NCI-H526 (cell line): ENCODE measurements at places on chromosomes 2 and 18.

DNA sequence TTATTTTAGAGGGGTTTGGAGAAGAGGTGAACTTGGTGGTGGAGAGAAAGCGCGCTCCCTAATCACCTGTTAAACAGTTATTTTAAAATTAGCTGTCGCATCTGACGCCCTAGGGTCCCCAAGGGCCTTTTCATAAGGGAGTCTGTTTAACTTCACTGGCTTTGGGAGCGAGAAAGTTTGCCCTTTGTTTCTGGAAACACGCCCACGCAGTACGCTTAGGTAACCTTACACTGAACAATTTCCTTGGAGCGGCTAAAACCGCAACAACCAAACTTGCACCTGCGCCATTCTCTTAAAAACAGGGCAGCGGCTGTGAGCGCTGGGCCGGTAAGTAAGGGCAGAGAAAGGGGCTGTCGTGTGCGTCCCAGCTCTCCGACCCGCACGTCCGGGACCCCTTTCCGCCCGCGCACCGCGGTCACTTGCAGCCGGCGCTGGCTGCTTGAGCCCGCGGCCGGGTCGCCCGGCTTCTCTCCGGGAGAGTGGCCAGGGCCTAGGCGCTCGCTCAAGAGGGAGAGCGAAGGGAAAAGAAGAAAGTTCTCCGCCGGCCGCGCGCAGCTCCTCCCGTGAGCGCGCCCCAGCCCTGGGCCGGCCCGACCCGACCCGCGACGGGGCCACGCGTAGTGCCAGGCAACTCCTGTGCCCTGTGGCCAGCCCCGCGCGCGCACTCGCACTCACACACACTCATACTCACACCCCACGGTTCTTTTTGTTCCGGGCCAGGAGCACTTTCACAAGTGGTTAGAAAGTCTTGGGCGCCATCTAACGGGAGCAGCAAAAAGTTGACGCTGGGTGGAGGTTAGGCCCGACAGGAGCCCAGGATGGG lies 19.2 kb downstream of the POU3F3 start:
- peak; percentile 56 for DNase-seq

- DNase-seq = no peak
These were observed 148.7 kb downstream of the DYSF start for GRCh38 chr2:71602115-71602495.

DNA sequence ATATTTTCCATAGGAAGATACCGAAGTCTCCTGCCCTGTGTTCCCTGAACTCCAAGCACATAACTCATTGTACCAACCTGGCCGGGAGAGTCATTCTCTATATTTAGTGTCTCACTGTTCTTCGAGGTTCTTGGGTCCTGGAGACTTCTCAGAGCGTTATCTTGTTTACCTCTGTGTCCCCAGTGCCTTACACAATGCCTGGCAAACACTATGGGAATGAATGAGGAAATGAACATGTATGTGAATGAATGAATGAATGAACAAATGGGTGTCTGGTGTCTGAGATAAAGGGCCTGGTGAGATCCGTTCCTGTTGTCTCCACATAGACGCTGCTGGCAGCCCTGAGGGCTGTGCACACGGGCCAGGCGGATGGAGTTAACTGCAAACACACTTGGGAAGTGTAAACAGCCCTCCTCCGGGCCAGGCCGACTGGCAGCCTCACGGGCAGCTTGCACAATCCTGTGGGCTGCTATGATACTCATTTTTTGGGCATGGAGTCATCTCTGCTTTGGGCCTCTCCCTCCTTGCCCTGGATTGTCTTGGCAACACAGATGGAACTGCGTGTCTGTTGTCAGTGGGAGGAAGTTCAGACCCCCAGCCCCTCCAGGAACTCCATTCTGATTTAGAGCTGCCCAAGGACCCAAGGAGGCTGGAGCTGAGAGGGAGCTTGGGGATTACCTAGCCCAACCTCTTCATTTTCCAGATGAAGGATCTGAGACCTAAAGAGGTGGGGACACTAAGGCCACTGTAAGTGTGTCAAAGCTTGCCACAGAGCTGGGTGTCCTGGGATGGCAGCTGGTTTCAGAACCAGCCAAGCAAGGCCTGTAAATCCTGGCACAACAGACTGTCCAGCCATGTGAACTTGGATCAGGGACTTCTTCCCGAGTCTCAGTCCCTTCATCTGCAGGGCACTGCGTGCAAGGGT lies 124.4 kb downstream of the INHBB start:
- peak; percentile 14 for DNase-seq

DNA sequence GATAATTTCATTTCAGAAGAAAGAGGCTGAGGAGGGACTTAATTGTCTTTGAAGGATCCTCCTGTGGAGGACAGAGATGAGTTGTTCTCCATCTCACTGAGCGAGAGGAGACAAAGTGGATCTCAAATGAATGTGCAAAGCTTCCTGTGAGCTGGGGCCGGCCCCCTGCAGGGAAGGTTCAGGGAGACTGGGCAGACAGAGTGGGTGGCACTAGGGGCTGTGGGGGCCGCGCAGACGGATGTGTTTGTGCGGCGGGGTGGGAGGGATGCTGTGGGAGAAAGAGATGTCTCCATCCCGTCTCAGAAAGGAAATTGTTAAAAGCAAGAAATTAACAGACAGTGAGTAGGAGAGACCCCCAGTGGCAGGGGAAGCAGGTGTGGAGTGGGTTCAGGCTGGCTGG lies 29.1 kb downstream of the KLHL29 start:
- no peak for DNase-seq
